ENCODE measurements at places on chromosomes 1 and 21.

DNA sequence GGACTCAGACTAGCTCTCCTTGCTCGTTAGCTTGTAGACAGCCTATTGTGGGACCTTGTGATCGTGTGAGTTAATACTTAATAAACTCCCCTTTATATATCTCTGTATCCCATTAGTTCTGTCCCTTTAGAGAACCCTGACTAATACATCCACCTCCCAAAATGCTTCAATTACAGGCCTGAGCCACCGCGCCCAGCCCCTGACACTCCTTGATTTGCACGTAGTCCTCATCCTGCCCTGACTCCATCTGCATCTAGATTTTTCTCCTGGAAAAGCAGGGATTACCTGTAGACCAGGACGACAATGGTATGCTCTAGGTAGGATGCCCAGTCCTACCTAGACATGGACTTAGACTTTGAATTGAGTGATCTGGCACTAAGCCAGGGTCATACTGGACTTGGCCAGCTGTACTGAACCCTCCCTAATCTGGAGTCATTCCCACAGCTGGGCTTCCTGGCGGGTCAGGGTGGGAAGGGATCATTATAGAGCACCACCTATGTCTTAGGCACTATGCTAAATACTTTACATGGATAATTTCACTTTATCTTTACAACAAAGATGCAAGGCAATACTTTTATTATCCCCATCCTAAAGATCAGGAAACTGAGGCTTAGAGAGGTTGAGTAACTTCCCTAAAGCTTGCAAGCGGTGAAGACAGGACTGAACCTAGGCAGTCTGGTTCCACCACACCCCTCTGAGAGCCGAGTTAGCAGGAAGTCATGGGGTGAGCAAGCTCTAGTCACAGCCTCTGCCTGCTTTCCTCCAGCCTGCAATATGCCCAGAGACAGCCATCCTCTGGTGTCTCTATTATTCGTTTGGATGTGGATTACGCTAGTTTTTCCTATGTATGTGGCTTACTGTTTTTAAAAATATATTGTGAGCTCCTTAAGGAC is 89.4 kb downstream of the DTL start:
- DNase-seq, result no peak

- no peak for DNase-seq
Observed at GRCh38 chr1:108512239-108513043, 47.5 kb upstream of the EEIG2 start.

DNA sequence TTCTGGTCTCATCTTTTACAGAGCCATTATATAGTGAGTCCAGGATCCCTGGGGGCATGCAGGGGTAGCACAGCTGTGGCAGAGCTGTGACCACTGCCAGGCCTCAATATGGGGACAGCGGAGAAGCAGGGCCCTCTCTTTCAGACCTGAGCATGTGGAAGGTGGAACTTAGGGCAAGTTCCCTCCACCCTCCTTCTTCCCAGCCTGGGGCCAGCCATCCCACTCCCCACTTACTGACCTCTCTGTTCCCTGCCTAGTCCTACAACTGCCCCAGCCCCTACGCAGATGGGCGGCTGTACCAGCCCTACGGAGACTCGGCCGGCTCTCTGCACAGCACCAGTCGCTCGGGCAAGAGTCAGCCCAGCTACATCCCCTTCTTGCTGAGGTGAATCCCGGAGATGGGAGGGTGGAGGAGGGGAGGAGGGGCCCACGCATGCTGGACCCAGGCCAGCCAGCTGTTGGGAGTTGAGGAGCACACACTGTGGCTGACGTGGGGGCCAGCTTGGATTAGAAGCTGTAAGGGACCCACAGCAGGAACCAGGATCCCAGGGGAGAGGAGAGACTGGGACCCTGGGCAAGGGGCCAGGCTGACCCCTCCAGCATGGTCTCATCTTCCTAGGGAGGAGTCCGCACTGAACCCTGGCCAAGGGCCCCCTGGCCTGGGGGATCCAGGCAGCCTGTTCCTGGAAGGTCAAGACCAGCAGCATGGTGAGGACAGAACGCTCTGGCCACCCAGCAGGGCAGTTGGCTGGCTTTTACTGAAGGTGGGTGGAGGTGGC is 10.7 kb downstream of the PSRC1 start:
- DNase-seq, result no peak

- DNase-seq, result no peak
Observed at GRCh38 chr1:197598935-197599334, 176.3 kb downstream of the DENND1B start.

- DNase-seq, result no peak
Observed at GRCh38 chr21:15282665-15283064, 217.9 kb upstream of the NRIP1 start.

- no peak for DNase-seq
Observed at GRCh38 chr1:10698726-10699469, 97.5 kb downstream of the CASZ1 start.

DNA sequence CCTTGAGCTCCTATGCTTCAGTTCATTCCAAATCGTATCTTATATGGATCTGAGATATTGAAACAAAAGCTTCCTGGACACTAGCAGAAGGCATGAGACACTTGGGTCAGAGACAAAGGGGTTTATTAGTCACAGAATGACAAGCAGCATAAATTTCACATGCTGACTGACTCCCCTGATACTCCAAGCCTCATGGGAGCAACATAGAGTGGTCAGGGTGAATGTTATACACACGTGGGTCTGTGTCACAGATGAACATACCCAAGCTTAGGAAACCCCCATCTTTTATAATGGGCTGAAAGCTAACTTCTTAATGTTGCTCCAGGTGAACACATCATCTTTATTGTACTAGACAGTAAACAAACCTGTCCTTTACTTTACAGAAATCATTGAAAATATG is 599.9 kb upstream of the RGS18 start:
- DNase-seq, result no peak

GRCh38 chr1:1069711-1070676 is 4.1 kb downstream of the RNF223 start:
- DNase-seq, result no peak

GRCh38 chr21:15560383-15561056 is 169.3 kb upstream of the USP25 start:
- no peak for DNase-seq

DNA sequence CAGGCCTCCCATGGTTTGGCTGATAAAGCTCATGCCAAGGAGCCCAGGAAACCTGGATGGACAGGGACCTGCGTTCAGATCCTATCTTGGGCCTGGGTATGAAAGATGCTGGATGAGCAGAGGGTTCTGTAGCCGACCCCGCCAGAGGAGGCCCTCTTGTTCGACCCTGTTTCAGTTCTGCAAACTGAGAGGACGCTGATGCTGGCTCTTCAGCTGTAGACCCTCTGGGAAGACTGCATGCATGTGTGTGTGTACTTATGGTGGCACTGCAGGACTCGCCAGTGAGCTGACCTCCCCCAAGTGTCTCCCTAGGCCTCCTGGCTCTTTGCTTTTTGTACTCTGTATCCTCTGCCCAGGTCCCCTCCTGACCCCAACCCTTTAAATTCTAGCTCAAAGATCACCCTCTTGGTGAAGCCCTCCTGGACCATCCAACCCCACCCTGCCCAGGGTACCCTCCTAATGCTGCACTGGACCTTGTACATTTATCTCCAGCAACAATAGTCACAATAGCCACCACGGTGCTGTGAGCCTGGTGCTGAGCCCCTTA is 1.6 kb downstream of the EPS8L3 start:
- no peak for DNase-seq

DNA sequence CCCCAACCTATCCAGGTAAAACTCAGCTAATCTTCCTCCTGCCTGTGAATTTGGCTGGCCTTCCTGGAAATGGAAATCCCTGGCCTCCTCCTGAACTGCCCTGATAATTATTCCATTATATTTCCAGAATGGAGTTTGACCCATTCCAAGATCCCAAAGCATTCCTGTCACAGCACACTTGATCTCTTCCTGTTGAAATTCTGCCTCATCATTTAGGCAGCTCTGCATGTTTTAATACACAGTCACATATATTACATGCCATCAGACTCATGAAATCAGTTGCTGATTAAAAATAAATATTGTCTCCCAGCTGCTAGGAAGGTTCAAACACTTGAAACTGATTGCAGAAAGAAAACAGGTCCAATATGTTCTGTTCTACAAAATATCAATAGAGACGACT is 148.2 kb upstream of the PALMD start:
- DNase-seq, result no peak

DNA sequence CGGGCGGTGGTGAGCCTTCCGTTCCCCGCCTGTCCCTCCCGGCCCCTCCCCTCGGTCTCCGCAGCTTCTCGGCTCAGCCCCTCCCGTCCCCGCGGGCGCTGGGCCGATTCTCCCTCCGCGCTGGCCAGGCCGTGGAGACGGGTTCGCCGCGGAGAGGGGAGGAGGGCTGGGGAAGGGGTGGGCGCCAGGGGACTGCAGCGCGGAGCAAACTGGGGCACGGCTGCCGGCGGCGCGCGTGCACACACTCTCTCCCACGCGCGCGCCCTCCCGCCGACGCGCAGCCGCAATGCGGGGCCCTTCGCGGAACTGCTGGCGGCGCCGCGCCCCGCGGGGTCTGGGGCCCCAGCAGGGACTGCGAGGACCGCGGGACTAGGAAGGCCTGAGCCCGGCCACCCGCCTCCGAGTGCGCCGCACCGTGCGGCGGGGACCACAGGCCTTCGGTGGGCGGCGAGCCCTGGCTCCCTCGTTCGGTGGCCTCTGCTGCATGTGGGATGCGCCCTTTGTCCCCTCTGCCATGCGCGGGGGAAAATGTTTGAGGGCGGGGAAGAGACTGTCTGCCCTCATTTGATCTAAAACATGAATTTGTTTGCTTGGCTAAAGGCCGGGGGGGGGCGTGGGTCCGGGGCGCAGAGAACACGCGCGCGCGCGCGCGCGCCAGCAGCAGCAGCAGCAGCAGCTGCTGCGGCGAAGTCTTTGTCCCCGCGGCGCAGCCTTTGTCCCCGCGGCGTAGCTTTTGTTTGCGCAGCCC is 90.7 kb upstream of the VAMP3 start:
- no peak for DNase-seq

DNA sequence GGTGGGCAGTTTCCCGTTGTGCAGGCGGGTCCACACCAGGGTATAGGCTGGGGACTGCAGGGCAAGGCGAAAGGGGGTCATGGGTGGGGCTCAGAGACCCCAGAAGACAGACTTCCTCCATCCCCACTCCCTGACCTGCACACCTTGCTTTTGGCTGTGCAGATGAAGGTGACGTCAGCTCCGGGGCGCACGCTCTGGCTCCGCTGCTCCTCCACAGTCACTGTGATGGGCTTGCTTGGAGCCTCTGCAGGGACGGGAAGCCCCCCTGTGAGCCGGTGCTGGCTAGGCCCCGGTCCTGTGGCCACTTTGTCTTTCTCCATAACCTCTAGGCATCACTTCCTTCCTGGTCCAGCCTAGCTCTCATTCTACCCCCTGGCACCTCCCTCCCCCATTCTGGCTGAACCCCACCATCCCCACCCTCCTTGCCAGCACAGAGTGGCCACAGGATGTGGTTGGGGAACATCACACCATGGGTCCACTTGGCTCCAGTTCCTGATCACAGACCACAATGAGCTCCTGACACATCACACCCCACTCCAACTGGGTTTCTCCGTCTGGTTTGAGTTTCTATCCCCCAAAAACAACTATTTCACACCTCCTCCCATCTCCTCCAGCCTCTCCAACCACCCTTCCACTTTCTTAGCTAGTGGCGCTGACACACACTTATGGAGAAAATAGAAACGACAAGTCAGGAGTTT is 45.2 kb downstream of the LDLRAD2 start:
- DNase-seq, result no peak

DNA sequence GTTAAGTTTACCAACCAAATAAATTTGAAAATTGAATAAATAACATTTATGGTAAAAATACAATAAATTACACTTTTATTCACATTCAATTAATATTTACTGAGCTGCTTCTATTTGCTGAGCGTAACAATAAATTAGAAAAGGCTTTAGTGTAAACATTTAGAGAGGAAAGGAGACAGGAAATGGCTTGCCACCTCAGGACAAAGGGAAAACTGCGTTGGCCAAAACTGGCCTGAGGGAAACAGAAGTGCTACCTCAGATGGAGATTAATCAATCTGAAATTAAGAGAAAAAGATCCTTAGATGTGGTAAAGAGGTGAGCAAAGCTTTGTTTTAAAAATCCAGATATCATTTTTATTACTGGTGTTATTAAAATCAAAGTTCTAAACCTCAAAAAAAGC is 128.0 kb downstream of the SLC44A5 start:
- no peak for DNase-seq

DNA sequence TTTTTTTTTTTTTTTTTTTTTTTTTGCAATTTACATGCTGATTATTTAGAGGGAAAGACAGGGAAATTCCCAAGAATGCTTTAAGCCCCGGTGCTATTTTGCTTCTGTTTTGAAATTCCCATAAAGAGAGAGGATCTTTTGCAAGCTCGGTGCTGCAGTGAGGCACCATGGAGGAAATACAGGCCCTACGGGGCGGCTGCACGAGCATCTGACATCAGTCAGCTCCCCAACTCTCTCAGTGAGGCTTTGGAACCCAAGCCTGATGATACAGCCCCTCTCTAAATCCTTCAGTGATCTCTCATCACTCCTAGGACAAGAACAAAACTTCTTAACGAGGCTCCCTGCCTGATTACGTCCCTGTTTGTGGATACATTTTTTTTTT is 791 bp upstream of the CHI3L1 start:
- DNase-seq, result no peak

- no peak for DNase-seq
Observed at GRCh38 chr1:201639391-201639790, 100.5 kb downstream of the NAV1 start.

- DNase-seq, result no peak
Observed at GRCh38 chr21:38503583-38503982, 5.3 kb upstream of the ERG start.

DNA sequence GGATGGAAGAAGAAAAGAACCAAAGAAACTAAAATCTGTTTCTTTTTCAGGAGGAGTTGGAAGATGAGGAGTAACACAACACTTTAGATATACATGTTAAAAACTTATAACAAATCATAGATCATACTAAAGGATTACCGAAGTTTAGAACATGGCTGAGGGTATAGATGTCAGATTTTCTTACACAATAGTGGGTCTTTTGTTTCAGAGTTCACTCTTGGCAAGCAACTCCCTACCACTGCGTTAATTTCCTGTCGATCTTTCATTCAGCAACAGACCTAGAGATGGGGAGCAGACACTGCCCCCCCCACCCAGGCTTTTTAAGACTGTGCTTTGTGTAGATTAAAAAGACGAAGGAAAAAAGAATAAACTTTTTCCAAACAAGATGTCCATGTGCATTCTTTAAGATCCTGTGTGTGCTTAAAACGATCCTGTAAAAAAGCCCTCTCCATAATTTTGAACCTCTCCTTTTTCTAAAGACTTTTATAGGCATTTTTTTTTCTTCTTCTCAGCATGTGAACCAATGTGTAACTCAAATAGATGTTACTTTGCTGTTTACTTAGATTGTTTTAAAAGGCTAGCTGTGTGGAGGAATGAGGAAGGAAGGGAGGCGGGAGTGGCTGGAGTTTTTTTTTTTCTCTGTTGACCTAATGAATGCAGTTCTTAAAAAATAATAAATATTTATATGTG is 50.4 kb downstream of the NFIA start:
- no peak for DNase-seq

- no peak for DNase-seq
Observed at GRCh38 chr1:234692966-234693580, 83.1 kb upstream of the IRF2BP2 start.

DNA sequence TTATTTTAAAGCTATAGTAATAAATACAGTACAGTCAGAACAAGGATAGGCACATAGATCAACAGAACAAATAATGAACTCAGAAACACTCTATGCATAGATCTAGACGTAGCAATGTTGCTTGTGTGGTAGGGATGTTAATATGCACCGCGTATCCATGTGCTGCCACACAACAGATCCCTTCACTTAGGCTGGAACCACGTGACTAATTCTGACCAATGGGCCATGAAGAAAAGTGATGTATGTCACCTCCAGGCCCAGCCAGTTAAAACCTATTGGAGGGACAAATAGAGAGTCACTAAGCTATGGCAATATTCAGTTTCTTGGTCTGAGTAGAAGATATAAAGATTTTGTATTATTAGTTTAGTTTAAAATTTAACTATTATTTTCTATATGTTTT is 91.4 kb downstream of the ADAMTS1 start:
- DNase-seq, result no peak
